ENCODE measurements at places on chromosomes 6 and 20. TPM values are rescaled to one million over a fixed set of nuclear protein-coding genes. Genes with fewer than 3 reads are reported as not detected.

DNA sequence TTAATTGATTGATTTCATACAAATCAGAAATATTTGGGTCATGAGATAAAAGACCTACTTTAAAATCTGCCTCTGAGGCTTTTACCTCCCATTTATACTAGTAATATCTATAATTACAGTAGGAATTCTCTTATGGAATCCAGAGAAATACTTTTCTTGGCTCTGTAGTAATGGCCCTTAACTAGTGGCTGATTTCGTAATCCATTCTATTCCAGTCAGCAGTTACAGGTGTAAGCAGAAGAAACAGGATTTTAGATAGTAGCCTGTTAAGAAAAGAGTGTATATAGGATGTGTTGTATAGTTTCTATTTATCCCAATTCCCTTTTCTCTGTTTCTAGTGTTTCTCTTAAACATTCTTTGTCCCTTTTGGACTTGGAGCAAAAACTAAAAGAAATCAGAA, 21.2 kb downstream of the PEX3 start:
- DNase-seq, result no peak

- DNase-seq, result no peak
Measured at GRCh38 chr6:49004801-49005200, 458.3 kb downstream of the MMUT start.

GRCh38 chr6:25612666-25613065, 39.3 kb upstream of the SCGN start:
- no peak for DNase-seq

DNA sequence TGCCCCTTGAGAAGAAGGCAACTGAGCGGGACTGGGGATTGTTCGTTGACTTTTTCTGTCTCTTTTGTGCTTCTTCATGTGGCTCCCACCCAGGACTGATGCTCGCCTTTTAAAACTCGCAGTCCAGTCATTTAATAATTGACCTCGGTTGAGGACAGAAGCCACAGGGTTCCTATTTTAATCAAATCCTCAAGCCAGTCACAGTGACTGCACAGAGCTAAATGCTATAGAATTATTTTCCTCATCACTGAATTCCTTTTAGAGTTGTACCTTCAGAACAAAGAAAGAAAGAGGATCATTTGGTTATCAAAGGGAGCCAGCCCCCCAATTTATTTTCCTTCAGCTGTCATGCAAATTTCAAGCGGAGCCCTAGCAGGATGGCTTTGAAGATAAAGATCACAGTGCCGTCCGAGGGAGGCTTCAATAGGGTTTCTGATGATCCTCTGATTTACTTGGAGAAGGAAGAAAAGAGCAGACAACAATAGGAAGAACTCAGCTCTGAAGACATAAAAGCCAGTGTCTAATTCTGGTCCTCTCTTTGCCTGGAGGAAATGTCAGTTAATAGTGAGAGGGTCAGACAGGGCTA, 186.6 kb downstream of the DOK5 start:
- no peak for DNase-seq

GRCh38 chr20:47030271-47030810, 135.7 kb downstream of the EYA2 start:
- DNase-seq, result no peak

DNA sequence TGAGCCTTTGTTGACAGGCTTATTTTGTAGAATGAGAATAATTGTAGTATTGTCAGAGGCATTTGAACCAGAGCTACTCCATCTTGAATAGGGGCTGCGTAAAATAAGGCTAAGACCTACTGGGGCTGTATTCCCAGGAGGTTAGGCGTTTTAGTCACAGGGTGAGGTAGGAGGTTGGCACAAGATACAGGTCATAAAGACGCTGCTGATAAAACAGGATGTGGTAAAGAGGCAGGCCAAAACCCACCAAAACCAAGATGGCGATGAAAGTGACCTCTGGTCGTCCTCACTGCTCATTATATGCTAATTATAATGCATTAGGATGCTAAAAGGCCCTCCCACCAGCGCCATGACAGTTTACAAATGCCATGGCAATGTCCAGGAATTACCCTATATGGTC, 82.7 kb downstream of the PFDN4 start:
- no peak for DNase-seq

DNA sequence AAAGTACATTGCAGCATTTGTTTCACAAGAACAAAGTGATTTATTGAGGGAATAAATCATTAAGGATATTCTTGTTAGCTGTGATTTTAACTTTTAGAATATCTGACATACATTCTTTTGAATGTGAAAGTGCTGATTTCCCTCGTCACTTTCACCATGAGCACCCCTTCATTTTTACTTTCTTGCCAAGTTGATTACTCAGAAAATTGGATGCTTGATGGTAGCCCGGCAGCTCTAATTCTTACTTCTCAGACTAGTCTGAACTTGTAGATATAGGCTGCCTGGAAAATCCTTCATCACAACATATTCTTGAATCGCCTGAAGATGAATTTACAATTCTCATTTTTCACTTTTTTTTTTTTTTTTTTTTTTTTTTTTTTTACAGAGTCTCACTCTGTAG, 147.1 kb upstream of the SMLR1 start:
- no peak for DNase-seq

GRCh38 chr20:23637282-23638221, at the start of gene CST3:
TSS of gene CST3 (minus strand) at chr20:23637955. CDS start at chr20:23637862, 93 bp downstream.
- peak; percentile 5 for DNase-seq

- DNase-seq, result no peak
Measured at GRCh38 chr6:75384116-75384515, 99.5 kb upstream of the TMEM30A start.

- DNase-seq, result peak; percentile 35
Measured at GRCh38 chr20:21548390-21549035, 34.6 kb upstream of the NKX2-2 start.

GRCh38 chr6:158565122-158565429, 5.2 kb downstream of the TMEM181 start:
- DNase-seq, result no peak

DNA sequence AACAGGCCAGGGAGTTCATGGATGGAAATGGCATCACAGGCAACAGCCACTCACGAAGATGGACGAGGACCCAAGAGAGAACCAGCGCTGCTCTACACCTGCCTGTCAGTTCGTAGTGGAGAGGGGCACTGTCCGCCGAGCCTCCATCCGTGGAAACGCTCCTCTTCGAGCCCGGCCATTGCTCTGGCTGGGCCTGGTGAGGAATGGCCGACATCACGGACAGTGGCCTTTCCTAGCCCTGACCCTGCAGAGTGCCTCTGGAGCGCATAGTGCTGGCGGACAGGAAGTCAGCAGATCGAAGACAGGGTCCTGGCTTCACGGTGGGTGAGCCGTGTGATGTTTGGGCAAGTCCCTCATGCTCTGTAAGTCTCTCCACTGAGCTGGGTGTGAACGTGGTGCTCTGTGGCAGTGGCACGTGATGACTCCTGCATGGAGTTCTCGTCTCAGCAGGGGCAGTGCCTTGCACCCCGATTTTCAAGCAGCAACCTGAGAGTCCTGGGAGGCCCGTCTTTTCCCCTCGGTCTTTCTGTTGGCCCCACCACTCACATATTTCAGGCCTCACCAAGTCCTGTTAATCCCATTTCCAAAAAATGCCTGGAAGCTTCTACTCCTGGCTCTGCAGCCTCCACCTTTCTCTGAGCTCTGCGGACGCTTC, 214.4 kb downstream of the ERMARD start:
- DNase-seq, result no peak

GRCh38 chr6:25297823-25298522, 18.8 kb downstream of the CARMIL1 start:
- no peak for DNase-seq

ESR1 gene
- total RNA-seq, result 1.3 TPM

SLA2 gene
- 44.9 TPM for total RNA-seq
